A673 (cell line): ENCODE measurements at places on chromosomes 3 and 15. TPM values are rescaled to one million over a fixed set of nuclear protein-coding genes. Genes with fewer than 3 reads are reported as not detected.
A peak's percentile ranks its signal among the peaks of the same experiment; 100 is the strongest.

Gene CPNE9
- not detected in 2 replicates for total RNA-seq

DNA sequence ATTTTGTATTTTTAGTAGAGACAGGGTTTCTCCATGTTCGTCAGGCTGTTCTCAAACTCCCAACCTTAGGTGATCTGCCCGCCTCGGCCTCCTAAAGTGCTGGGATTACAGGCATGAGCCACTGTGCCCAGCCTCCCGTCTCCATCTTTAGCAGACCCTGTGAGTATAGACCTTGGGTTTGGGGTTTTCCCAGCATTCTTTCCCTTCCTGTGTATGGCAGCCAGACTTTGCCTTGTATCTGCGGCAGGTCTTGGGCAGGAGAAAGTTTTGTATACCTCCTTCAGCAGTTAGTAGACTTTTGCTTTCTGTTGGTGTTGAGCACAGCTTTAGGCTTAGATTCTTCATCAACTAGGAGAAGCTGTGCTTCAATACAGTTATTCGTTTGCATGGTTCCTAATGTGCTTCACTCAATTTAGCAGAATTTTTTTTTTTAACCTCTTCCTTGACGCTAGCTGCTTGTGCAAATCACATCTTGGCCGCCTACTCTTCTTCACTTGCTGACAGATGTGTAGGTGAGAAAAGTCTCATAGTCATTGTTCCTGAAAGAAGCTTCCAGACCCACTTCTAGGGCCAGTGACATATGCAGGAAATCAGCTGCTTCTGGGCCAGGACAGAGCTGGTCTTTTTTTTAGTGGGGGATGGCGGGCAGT, 38.4 kb downstream of the MAP2K1 start:
- no peaks in the 10 kb centered on the region for H3K27me3 ChIP-seq
- H3K36me3 ChIP-seq: no peaks in the 10 kb centered on the region
- no peak for DNase-seq
- H3K4me3 ChIP-seq: no peak overlapping the region

Gene LTF
- total RNA-seq: not detected in 2 replicates

DNA sequence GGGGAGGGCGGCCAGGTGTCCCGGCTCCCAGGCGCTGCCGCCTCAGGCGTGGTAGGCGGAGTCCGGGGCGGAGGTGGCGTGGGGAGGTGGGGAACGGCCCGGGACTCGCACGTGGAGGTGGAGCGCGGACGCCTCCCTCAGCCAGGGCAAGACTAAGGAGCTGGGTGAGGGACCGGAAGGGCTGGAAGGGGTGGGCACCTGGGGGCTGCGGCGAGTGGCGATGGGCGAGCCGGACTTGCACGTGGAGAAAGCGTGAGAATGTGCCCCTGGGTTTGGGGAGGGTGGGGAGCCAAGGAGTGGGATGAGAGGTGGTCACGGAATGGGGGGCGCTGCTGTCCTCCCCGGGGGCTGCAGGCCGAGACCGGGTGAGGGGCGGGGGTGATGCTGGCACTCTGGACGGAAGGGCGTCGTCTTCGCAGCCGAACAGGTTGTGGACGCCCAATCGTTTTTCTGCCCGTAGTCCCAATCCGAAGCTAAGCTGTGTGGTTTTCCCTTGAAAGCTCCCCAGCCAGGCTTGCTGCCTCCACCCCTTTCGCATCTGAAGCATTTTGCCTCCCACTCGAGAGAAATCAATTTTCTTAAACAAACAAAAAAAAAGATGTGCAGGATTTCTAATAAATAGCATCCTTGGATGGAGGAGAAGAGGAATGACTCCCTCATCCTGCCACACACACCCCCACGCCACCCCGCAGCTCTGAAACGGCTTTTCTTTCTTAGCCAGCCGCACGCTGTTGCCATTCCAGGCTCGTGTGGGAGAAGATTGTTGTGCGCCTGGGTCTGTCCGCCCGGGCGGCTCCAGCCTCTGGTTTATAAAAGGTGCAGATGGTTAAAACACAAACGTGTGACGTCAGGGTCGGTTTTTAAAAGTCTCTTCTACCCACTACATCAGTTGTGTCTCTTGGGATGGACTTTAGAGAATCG, 62.5 kb upstream of the ANKRD28 start:
- no peaks in the 10 kb centered on the region for H3K36me3 ChIP-seq
- peak overlapping the region; percentile 10 for H3K27ac ChIP-seq
- H3K4me3 ChIP-seq: peak overlapping the region; percentile 75

DNA sequence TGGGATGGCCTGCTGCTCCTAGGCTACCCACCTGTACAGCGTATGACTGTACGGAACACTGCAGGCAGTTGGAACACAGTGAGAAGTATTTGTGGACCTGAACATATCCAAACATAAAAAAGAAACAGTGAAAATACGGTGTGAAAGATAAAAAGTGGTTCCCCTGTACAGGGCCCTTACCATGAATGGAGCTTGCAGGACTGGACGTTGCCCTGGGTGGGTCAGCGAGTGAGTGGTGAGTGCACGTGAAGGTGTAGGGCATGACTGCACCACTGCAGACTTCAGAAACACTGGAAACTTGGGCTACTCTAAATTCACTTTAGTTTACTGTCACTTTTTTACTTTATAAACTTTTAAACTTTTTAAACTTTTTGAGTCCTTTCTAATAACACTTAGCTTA, 71.2 kb upstream of the SLC6A6 start:
- DNase-seq: no peak
- no peaks in the 10 kb centered on the region for H3K27me3 ChIP-seq
- H3K27ac ChIP-seq: no peak overlapping the region
- no peak overlapping the region for H3K4me3 ChIP-seq
- no peaks in the 10 kb centered on the region for H3K36me3 ChIP-seq

DNA sequence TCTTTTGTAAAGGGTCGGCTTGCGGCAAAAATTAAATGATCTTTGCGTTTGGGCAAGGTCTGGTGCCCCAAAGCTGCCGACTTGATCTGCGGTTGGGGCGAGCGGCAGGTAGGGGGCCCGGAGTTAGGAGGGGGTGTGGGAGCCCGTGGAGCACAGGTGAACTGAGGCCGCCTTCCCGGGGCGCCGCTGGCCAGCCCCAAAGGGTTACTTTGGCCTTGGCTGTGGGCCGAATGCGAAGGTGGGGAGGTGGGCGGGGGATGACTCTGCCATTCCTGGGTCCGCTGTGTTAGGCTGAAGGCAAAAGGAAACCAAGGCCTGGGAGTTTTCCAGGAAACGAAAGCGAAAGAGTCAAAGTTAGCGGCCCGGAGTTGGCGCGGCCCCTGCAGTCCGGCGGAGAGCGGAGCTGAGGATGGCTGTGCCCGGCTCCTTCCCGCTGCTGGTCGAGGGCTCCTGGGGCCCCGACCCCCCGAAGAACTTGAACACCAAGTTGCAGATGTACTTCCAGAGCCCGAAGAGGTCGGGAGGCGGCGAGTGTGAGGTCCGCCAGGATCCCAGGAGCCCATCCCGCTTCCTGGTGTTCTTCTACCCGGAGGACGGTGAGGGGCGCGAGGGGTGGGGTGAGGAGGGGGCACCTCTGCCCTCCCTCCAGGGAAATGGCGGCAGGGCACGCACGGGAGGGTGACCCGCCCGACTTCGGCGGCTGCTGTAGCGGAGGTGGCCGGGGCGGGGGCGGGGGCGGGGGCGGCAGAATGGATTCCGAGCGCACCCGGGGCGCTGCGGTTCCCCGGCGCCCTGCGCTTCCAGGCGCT, at the start of gene PARP14:
Gene PARP14 (plus strand): TSS at position 365 of the 809 bp plus-strand sequence. CDS start 45 bp downstream, at position 410.
- peaks cover 12% of the 10 kb centered on the region for H3K4me1 ChIP-seq
- H3K27ac ChIP-seq: peak within 1 kb of the TSS; percentile 72
- H3K36me3 ChIP-seq: no peaks in the 10 kb centered on the region

DNA sequence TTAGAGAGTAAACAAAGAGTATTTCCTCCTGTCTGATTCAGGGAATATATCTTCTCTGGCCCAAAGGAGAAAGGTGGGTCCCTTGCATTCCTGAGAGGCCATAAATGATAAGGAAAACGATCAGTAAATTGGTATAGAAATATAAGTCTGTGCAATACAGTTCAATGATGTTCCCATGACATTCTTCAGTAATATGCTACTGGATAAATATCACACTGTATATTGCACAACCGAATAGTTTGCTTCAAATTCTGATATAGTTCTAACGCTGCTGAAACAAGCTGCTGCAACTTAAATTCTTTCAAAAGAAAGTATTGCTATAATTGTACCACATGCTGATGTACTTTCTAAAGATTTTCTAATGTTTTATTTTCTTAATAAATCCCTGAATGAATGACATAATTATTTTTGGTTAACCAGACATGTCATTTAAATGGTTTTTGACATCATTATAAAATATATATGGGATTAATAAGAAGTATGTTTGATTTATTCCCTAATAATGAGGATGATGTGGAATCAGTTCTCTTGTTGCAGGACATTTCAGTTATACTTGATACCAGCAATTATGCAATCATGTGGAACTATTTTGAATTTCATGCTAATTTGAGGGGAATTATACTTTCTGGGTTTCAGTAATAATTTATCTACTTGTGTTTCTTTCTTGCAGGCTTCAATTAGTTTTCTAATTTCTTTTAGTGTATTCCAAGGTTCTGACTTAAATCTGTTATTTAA, 44.9 kb downstream of the FGF7 start:
- H3K4me3 ChIP-seq: no peak overlapping the region
- no peaks in the 10 kb centered on the region for H3K4me1 ChIP-seq
- no peak overlapping the region for H3K27ac ChIP-seq
- H3K36me3 ChIP-seq: no peaks in the 10 kb centered on the region
- no peaks in the 10 kb centered on the region for H3K27me3 ChIP-seq

Gene LYZL4
- not detected in 2 replicates for total RNA-seq

- no peaks in the 10 kb centered on the region for H3K27me3 ChIP-seq
- H3K4me1 ChIP-seq: peaks cover 14% of the 10 kb centered on the region
- no peaks in the 10 kb centered on the region for H3K36me3 ChIP-seq
- no peak overlapping the region for H3K4me3 ChIP-seq
- no peak overlapping the region for H3K27ac ChIP-seq
Measured at GRCh38 chr3:112093180-112093522, 7.0 kb downstream of the C3orf52 start.

GRCh38 chr15:63759752-63760151, 74.0 kb downstream of the HERC1 start:
- H3K27ac ChIP-seq: no peak overlapping the region
- no peak for DNase-seq
- H3K4me1 ChIP-seq: no peaks in the 10 kb centered on the region

GRCh38 chr3:174957551-174958001, 98.4 kb downstream of the NAALADL2 start:
- no peak overlapping the region for H3K27ac ChIP-seq
- H3K4me3 ChIP-seq: no peak overlapping the region

DNA sequence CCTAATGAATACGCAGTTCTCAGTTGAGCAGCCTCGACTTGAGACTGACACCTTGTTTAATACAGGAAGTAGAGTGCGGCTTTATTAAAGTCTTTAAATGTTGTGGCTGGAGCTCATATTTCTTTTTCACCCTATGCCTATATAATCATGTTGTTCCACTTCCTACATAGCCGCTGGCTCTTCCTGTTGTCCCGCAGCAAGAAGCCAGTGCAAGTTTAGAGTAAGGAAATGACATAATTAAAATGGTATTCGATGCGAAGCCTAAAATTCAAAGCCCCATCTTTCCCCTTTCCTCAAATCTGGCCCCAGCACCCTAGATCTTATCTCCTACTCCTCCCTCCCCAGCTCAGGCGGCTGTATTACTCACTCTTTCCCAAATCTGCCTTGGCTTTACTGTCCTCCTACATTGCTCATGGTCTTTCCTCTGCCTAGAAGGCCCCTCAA, 7.5 kb upstream of the PHLDB2 start:
- no peaks in the 10 kb centered on the region for H3K36me3 ChIP-seq
- peak overlapping the region; percentile 65 for H3K27ac ChIP-seq

Gene LRRC31
- not detected in 2 replicates for total RNA-seq

Gene SEMA3F
- 3.9 and 7.8 TPM in 2 replicates for total RNA-seq

DNA sequence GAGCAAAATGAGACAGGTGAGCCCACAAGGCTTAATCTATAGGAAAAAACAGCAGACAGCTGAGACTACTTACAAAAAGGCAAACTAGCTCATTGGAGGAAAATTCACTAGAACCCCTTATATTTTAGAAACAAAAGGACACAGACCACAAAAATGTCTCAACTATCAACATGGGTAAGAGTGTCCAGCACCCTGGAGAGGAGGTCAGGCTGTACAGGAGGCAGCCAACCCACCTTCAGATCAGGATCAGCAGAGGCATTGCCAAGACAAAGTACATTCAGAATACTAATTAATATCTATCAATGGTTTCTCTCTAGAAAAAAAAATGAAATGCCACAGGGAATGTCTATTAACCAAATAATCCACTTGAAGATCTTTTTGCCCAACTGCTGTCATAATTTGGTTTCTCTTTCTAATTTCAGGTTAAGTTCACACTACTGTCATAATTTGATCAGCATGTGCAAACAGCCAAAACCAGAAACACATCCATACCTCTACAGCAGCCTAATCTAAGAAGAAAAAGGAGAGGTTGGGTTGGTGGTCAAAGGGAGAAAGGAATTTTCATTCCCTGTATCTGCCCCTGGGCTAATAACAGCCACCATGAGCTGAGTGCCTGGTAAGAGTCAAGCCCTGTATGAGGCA, 26.0 kb upstream of the THBS1 start:
- no peaks in the 10 kb centered on the region for H3K4me1 ChIP-seq
- H3K36me3 ChIP-seq: no peaks in the 10 kb centered on the region
- no peak overlapping the region for H3K4me3 ChIP-seq
- no peak overlapping the region for H3K27ac ChIP-seq
- DNase-seq: no peak

- no peak overlapping the region for H3K27ac ChIP-seq
- H3K36me3 ChIP-seq: no peaks in the 10 kb centered on the region
- no peak for DNase-seq
- no peak overlapping the region for H3K4me3 ChIP-seq
Measured at GRCh38 chr3:16066545-16066944, 107.9 kb upstream of the GALNT15 start.

- DNase-seq: no peak
- no peaks in the 10 kb centered on the region for H3K4me1 ChIP-seq
- no peaks in the 10 kb centered on the region for H3K27me3 ChIP-seq
- no peaks in the 10 kb centered on the region for H3K36me3 ChIP-seq
- H3K4me3 ChIP-seq: no peak overlapping the region
Measured at GRCh38 chr15:69887009-69887408, 210.7 kb downstream of the TLE3 start.

- H3K36me3 ChIP-seq: no peaks in the 10 kb centered on the region
- H3K27ac ChIP-seq: no peak overlapping the region
- no peaks in the 10 kb centered on the region for H3K27me3 ChIP-seq
- no peaks in the 10 kb centered on the region for H3K4me1 ChIP-seq
- H3K4me3 ChIP-seq: no peak overlapping the region
Measured at GRCh38 chr3:96915445-96915844, 101.1 kb downstream of the EPHA6 start.

DNA sequence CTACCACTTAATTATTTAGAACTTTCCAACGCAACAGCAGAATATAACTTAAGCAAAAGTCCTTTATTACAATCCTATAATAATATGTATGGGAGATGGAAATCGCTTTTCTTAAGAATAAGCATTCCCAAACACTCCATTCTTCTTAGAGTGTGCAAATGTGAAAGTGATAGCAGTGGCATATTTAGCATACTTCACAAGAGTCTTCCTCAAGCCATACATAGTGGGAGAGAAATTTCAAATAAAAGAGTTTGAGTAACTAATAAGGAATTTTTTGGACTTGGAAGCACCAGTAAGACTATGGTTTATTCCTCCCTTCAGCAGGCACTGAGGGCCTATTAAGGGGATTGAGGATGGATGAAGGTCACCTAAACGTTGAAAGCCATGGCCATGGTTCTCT, 22.1 kb upstream of the BNC1 start:
- no peak for DNase-seq
- H3K27ac ChIP-seq: no peak overlapping the region
- no peaks in the 10 kb centered on the region for H3K27me3 ChIP-seq
